ENCODE measurements at places on chromosomes 5 and 9. TPM values are rescaled to one million over a fixed set of nuclear protein-coding genes. Genes with fewer than 3 reads are reported as not detected.
A peak's percentile ranks its signal among the peaks of the same experiment; 100 is the strongest.

GRCh38 chr9:5489630-5490490 lies 20.5 kb upstream of the PDCD1LG2 start:
- DNase-seq: no peak
- H3K4me3 ChIP-seq: no peak overlapping the region

DNA sequence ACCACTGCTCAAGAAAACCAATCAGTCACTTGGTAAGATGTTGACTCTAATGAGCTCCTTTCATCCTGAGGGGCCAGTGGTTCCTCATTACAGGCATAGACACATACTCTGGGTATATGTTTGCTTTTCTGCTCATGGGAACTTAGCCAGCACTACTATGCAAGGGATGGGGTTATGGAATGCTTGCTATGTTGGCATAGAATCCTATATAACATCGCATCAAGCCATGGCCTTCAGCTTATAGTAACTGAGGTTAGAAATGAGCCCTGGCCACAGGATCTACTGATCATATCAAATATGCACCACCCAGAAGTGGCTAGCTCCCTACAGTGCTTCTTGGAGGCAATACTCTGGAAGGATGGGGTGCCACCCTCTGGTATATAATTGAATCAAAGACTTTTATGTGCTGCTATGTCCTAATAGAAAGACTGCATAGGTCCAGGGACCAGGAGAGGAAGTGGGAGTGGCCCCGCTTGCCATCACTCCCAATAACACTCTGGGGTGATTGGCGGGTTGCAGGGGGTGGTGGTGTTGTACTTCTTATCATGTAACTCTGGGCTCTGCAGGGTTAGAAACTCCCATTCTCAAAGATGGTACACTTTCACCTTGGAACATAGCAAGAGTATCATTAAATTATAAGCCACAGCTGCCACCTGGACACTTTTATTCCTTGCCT lies 70.3 kb downstream of the ZNF366 start:
- peaks cover 13% of the 10 kb centered on the region for H3K4me1 ChIP-seq
- H3K27me3 ChIP-seq: no peaks in the 10 kb centered on the region
- H3K4me3 ChIP-seq: no peak overlapping the region
- no peak overlapping the region for H3K27ac ChIP-seq
- no peaks in the 10 kb centered on the region for H3K36me3 ChIP-seq

DNA sequence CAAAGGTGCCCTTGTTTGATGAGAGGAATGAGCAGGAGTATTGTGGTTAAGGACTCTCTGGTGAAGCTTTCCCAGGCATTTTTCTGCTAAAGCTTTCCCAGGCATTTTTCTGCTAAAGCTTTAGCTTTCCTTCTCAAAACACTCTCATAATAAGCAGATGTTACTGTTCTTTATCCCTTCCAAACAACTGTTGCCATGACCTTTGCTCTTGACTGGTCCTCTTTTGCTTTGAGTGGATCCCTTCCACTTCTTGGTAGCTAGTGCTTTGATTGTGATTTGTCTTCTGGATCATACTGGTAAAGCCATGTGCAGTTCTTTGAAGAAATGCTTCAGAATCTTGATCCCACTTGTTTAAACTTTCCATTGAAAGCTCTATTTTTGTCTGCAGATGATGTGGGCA lies 85.8 kb downstream of the GPBP1 start:
- no peaks in the 10 kb centered on the region for H3K36me3 ChIP-seq
- H3K4me1 ChIP-seq: no peaks in the 10 kb centered on the region
- DNase-seq: no peak
- H3K27me3 ChIP-seq: no peaks in the 10 kb centered on the region
- no peak overlapping the region for H3K27ac ChIP-seq

DNA sequence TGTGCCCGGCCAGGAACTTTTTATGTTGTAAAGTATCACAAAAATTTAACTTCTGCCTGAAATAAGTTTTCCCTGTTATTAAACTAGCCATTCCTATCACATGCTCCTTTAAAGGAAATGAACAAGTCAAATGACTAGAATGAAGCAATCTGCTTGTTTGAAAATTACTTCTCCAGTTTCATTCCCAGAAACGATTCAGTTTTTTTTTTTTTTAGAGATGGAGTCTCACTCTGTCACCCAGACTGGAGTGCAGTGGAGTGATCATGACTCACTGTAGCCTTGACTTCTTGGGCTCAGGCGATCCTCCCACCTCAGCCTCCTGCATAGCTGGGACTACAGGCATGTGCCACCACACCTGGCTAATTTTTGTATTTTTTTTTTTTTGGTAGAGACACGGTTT lies 13.3 kb upstream of the GNG10 start:
- H3K27ac ChIP-seq: no peak overlapping the region
- no peak overlapping the region for H3K4me3 ChIP-seq
- no peaks in the 10 kb centered on the region for H3K36me3 ChIP-seq
- no peaks in the 10 kb centered on the region for H3K27me3 ChIP-seq
- H3K4me1 ChIP-seq: peaks cover 5% of the 10 kb centered on the region

TMEM252 gene
- not detected for total RNA-seq

GRCh38 chr9:125889112-125889475 lies 141.9 kb downstream of the PBX3 start:
- peaks cover 27% of the 10 kb centered on the region for H3K4me1 ChIP-seq
- H3K36me3 ChIP-seq: no peaks in the 10 kb centered on the region
- peak; percentile 49 for DNase-seq
- peak overlapping the region; percentile 73 for H3K27ac ChIP-seq
- H3K27me3 ChIP-seq: no peaks in the 10 kb centered on the region
- peak overlapping the region; percentile 50 for H3K4me3 ChIP-seq

DNA sequence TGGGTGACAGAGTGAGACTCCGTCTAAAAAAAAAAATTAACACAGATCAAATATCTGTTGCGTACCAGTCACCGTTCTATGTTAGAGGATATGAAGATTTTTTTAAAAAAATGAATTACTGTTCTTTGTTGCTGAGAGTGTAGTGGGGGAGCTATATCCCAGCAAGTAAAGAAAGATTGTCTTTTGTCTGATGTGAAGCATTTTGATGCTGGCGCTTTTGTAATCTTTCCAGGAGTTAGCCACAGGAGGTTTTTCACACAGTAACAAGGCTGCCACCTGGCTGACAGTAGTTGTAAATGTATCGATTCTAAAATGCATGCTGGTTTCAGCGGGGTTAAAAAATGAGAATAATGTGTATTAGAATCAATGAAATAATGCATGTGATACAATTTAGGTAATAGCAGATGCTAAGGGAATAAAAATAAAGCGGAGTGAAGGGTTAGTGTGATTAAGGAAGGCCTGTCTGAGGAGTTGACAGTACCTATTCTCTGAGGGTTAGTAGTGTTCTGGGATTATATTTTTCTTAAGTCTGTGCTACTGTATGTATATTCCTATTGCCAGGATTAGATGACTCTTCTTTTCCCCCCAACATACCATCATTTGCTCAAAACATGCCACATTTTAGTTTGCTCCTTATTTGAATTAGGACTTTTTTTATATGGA lies 3.4 kb downstream of the LMNB1 start:
- H3K27ac ChIP-seq: no peak overlapping the region
- H3K27me3 ChIP-seq: no peaks in the 10 kb centered on the region
- no peak overlapping the region for H3K4me3 ChIP-seq
- no peaks in the 10 kb centered on the region for H3K36me3 ChIP-seq

GRCh38 chr5:121963392-121963791 lies 1.6 kb downstream of the SRFBP1 start:
- peaks cover 12% of the 10 kb centered on the region for H3K4me1 ChIP-seq
- no peaks in the 10 kb centered on the region for H3K27me3 ChIP-seq
- H3K4me3 ChIP-seq: no peak overlapping the region
- DNase-seq: no peak
- H3K27ac ChIP-seq: no peak overlapping the region

IFNA10 gene
- not detected for total RNA-seq

TPPP gene
- 2.9 TPM for total RNA-seq

DNA sequence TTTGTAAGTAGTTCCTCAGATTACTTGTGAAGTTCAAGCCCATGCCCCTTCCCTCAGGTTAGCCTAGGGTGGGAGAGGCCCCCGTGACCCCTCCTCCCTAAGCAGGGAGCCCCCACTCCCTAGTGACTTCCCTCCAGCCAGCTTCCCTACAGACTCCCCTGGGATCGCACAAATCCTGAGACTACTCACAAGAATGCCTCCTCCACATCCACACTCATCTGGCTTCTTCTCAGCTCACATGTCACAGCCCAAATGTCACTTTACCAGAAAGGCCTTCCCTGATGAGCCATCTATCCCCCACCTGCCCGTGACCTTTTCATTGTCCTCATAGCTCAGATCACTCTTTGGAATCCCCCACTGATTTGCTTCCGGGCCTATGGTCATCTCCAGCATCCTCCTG lies 96.7 kb upstream of the ARAP3 start:
- H3K4me1 ChIP-seq: no peaks in the 10 kb centered on the region
- H3K27ac ChIP-seq: no peak overlapping the region
- DNase-seq: no peak
- no peaks in the 10 kb centered on the region for H3K36me3 ChIP-seq

- no peaks in the 10 kb centered on the region for H3K27me3 ChIP-seq
- H3K4me1 ChIP-seq: no peaks in the 10 kb centered on the region
- H3K27ac ChIP-seq: no peak overlapping the region
Observed at GRCh38 chr5:158226496-158226895, 367.6 kb upstream of the CLINT1 start.

- H3K27me3 ChIP-seq: no peaks in the 10 kb centered on the region
- no peaks in the 10 kb centered on the region for H3K4me1 ChIP-seq
- DNase-seq: no peak
- H3K36me3 ChIP-seq: no peaks in the 10 kb centered on the region
- H3K4me3 ChIP-seq: no peak overlapping the region
Observed at GRCh38 chr9:87840134-87840533, 42.5 kb upstream of the SPATA31E1 start.

PCDHAC2 gene
- total RNA-seq: 15.5 TPM

Measured in testis (tissue), 5 donors.